HepG2 (cell line): ENCODE measurements at places on chromosomes 13 and 19. TPM values are rescaled to one million over a fixed set of nuclear protein-coding genes. Genes with fewer than 3 reads are reported as not detected.
A peak's percentile ranks its signal among the peaks of the same experiment; 100 is the strongest.

- no peak for DNase-seq
Measured at GRCh38 chr13:40983259-40983658, 35.9 kb downstream of the ELF1 start.

The ZNF90 gene
- 3.8 and 4.0 TPM in 2 replicates for total RNA-seq

GRCh38 chr13:99990126-99990977 lies 8.8 kb downstream of the ZIC2 start:
- no peak for DNase-seq

DNA sequence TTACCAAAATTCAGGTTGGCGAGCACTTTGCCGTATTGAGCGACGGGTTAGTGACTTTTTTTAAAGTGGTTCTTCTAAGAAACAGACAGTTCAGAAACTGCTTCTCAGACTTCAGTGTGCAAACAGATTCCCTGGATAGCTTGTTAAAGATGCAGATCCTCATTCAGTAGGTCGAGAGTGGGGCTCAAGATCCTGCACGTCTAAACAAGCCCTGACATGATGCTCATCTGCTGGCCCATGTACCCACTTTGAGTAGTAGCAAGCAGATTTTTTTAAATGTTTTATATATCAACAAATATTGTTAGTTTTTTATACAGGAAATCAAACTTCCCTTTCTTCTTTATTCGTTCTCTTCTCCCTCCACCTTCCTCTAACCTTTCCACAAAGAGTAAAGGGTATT lies 7.3 kb downstream of the METTL21C start:
- no peak for DNase-seq

DNA sequence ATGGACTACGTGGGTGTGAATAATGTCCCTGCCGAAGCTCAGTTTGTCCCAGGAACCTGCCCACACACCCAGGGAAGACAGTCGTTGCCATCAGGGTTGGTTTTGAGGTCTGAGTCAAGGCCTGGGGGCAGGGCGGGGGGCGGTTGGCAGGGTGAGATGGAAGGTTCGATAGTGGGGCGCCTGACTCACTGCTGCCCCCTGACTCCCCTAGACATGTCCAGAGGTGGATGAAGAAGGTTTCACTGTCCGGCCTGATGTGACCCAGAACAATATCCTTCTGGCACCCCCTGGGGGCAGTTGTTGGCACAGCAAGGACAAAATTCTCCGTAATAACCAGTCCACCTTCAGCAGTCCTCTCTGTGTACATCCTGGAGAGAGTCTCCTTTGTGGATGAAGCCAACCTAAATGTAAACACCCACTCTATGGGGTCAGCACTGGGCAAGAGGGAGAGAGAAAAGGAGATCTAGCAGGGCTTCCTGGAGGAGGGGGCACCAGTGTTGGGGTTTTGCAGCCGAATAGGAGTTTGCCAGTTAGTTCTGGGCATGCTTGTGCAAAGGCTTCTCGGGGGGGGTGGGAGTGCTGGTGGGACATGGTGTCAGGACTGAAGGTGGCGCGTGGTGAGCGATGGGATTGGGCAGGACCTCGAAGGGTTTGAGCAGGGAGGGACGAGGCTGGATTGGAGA lies 19.6 kb upstream of the B3GNT3 start:
- peak; percentile 64 for DNase-seq

- DNase-seq: peak; percentile 72
Measured at GRCh38 chr19:35268536-35269437, at the start of gene USF2. Gene USF2, plus strand, starts transcription at chr19:35268962. Its CDS starts 140 bp downstream, at chr19:35269102.

The RAB3D gene
- 2.0 and 3.3 TPM in 2 replicates for total RNA-seq

DNA sequence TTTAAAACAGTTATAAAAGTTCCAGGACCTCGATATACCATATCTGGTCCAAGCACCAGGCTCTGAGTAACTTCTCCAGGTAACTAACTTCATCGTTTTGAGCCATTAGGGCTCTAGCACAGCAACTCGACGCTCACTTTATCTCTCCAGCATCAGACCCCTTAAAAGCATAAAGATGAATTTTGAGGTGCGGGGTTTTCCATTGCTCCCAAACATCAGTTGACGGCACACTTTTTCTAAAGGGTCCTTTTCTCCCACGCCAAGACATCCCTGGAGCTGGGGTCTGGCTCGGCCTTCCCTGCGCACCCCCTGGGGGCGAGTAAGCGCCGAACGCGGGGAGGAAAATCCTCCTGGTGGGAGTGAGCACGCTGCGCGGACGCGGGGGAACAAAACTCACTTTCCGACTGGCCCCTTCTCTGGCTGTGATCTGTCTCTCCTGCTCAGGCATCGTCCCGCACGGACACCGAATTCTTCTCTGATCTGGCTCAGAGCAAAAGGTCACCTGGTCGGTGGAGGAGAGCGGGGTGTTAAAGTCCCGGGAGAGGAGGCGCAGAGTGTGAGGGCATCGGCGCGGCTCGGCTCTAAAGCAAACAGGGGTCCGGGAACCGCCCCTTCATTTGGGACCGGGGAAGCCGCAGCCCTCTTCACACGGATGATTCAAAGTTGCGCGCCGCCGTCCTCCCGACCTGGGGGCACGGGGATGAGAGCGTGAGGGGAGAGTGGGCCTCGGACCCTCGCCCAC lies at the start of gene ATP7B:
Gene ATP7B, minus strand, starts transcription at position 561 of the 742 bp plus-strand sequence. Its CDS starts 113 bp downstream, at position 448.
- peak; percentile 49 for DNase-seq

DNA sequence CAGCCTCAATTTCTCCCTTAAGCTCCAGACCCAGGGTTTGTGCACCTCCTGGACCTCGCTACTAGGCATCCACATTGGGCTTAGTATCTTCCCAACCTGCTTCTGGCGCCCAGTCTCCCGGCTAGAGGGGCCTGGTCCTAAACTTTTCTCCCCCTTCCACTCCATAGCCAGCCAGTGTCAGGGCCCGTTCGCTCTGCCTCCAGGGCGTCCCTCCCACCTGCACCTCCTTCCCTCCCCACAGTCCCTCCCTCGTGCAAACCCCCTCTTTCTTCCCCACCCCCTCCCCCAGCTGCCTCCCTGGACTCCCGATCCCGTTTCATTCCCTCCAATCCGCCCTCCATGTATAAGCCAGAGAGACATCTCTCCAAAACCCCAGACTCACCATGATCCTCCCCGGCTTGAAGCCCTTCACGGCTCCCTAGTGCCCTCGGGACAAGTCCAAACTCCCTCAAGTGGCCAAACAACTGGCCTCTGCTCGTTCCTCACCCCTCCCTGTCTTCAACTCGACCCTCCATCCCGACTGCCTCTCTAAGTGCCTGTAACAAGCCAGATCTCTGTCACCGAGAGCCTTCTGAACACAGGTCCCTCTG lies 997 bp upstream of the SAMD4B start:
- no peak for DNase-seq

GRCh38 chr13:76667551-76667950 lies 218.7 kb downstream of the KCTD12 start:
- DNase-seq: no peak

The CKM gene
- total RNA-seq: 0.27 and 0.80 TPM in 2 replicates

The IFNL1 gene
- not detected in 2 replicates for total RNA-seq

GRCh38 chr19:20840371-20840770 lies 64.3 kb downstream of the ZNF66 start:
- DNase-seq: no peak

- DNase-seq: no peak
Measured at GRCh38 chr13:39783051-39783450, 127.6 kb downstream of the COG6 start.

DNA sequence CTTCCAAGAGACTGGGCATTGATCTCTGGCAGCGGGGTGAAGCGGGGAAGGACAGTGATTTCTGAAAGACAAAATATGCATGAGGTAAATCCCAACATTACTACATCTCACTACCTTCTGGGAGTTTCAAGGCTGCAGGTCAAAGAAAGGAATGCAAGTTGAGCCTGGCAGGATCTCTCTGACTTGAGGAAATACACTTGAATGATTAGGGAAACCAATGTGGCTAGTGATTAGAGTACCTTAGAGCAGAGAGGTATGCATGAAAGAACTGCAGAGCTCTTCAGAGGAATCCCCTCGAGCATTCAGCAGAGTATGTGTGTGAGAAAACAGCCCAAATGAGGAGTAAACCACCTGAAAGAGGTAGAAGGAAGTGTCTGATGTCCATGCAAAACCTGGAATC lies 2874.1 kb upstream of the PCDH20 start:
- DNase-seq: no peak

DNA sequence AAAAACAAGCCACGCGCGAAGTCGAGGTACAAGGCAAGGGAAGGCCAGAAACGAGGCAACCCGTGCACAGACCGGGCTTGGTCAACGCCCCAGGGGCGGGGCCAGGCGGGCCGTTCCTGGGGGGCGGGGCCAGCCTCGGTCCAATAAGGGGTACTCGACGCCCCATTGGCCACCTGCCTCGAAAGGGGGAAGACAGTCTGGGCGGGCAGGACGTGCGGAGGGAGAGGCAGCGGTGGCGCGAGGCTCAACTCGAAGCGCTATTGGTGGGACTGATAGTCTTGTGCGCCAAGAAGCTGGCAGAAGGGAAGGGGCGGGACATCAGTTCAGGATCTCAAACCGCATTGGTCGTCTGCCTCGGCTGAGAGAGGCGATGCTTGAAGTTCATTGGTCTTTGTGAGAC lies at the start of gene LYPD4:
Gene LYPD4, minus strand, starts transcription at position 83 of the 400 bp plus-strand sequence. CDS start 5,398 bp downstream, outside the sequence.
- no peak for DNase-seq

DNA sequence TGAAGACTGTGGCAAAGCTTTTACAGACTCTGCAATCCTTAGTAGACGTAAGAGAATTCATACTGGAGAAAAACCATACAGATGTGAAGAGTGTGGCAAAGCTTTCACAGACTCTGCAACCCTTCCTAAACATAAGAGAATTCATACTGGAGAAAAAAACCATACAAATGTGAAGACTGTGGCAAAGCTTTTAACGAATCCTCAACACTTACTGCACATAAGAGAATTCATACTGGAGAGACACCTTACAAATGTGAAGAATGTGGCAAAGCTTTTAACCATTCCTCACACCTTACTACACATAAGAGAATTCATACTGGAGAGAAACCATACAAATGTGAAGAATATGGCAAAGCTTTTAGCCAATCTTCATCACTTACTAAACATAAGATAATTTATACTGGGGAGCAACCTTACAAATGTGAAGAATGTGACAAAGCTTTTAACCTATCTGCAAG lies 50.1 kb upstream of the ZNF98 start:
- no peak for DNase-seq

GRCh38 chr19:7426986-7427385 lies 61.8 kb downstream of the PEX11G start:
- DNase-seq: no peak

DNA sequence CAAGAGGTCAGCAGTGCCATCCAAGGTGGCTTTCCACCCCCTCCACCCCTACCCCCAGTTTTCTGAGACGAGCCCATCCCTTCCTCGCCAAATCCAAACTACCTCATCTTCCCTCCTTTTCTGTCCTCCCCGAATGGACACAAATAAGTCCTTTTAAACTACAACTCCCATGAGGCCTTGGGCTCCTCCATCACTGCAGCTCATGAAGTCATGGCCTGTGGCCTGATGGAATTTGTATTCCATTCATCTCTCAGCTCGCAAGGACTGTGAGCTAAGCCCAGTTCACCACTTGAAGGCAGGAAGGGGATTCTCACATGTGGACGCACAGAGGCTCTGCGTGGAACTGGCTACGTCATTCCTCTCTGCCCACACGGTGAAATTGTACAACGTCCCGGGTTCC lies 12.5 kb downstream of the PTPRH start:
- no peak for DNase-seq

DNA sequence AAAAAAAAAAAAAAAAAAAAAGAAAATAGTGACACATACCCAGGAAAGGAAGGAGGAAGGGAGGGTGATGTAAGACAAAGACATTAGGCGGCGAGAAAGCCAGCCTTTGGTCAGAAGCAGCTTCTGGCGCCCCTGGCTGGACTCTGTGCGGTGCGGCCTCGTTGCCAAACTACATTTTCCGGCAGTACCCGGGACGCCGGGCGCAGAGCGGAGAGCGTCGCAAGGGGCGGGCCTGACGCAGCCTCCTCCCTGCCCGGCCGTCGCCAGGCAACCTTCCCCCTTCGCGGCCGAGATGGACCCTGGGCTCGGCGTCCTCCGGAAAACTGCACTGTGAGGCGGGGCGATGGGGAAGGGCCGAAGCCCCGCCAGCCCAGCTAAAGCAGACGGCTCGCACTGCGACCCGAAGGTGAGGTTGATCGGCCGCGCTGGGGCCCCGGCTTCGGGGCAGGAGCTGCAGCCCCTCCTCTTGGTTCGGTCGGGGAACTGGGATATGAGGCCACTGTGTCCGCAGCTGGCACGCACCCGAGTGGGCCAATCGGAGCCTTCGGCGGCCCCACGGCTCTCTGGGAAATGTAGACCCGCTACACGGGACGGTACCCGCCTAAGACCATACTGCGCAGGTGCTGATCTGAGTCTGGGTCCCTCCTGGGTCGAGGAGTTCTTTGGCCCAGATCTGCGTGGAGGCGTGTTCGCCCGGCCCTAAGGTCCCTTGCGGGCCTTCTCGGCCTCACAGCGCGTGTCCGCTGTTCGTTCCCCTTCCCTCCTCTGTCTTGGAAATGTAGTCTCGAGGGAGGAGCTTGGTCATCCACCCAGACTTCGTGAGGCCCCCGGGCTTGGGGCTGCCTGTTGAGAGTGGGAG lies 2.3 kb upstream of the MZF1 start:
- peak; percentile 83 for DNase-seq

DNA sequence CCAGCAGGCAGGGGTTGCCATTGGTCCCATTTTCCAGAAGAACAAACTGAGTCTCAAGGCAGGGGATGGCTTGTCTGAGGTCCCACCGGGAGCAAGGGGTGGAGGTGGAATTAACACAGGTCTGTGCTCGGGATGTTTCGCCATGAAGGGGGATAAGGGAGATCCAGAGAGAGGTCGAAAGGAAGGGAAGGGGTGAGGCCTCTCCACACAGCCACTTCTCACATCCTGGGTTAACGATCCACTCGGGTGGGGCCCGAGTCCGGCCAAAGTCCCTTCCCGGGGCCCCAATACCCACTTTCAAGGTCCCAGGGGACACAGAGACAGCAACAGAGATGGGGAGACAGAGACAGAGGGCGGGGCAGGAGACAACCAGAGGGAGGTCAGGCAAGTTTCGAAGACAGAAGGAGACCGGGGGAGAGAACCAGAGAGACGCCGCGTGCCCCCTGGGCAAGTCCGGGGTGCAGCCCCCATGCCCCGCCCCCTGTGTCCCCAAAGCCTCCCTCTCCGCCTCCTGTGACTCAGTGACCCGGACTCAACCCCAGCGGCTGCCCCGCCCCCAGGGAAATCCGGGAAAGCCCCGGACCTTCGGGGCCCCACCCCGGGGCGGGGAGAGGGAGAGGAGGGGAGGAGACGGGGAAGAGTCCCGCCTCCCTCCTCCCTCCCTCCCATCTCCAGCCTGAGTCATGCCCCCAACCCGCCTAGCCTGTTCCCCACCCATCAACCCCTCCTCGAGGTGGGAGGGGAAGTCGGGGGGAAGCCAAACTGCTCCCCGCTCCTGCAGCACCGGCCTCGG lies 1.4 kb upstream of the BCL3 start:
- peak; percentile 80 for DNase-seq

The FREM2 gene
- total RNA-seq: not detected in 2 replicates

- DNase-seq: no peak
Measured at GRCh38 chr19:16367261-16367683, 42.6 kb downstream of the KLF2 start.

DNA sequence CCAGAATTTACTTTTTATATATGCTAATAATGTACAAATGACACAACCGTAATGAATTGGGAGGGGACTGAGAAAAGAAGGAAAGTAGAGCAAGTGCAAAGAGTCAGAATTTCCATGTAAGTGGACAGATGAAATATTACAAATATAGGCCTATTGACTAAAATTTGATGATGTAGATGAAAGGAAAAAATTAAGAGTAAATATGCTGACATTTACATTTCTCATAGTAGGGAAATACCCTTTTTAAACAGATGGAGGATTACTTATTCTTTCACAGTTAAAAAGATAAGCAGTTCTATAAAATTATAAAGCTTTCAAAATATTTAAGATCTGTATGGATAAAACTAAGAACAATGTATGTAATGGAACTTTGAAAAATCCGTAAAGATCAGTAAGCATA lies 185.4 kb downstream of the NBEA start:
- DNase-seq: no peak

- no peak for DNase-seq
Measured at GRCh38 chr13:30510091-30510490, 44.4 kb upstream of the HMGB1 start.

The SYDE1 gene
- total RNA-seq: 3.8 and 4.3 TPM in 2 replicates
